ENCODE measurements at places on chromosomes 12 and 14.

- DNase-seq: no peak
Measured at GRCh38 chr12:85273381-85274314, 6.4 kb upstream of the ALX1 start.

DNA sequence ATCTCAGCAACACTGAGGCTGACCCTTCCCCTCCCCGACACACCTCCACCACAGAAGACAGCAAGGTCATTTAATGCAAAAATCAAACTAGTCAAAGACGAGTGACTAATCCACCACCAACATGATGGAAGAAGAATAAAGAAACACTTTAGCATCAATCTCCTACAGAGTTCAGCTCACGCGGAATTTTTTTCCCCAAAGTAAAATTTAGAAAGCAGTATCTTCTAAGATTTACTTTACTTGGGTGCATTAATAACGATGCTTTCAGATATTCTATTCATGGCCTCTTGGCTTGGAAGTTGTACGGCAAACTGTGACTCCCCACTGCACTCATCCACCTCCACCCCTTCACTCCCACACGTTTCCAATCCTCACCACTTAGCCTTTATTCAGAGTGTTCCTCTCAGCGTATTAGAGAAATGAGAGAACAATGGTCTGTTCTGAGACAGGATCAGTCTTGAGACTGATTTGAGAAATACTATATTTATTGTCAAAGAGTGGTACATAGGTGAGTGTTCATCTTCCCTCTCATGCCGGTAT is 1.9 kb downstream of the EGLN3 start:
- DNase-seq: no peak

DNA sequence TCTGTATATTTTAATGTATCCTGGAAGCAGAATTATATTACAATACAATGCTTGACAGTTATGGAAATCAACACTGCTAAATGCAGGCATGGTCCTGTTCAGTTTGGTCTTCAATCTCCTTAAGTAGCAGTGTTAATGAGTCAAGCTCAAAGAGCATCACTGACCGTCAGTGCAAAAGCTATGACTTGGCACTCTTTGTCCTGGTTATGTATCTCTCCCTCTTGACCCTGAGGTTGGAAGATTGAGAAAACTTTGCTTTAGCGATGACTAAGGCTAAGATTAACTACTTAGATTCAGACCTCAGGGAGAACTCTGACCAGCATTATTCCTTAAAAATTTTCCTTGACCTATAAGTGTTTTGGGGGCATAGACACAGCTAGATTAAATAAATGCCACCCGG is 10.9 kb downstream of the CLEC7A start:
- no peak for DNase-seq

DNA sequence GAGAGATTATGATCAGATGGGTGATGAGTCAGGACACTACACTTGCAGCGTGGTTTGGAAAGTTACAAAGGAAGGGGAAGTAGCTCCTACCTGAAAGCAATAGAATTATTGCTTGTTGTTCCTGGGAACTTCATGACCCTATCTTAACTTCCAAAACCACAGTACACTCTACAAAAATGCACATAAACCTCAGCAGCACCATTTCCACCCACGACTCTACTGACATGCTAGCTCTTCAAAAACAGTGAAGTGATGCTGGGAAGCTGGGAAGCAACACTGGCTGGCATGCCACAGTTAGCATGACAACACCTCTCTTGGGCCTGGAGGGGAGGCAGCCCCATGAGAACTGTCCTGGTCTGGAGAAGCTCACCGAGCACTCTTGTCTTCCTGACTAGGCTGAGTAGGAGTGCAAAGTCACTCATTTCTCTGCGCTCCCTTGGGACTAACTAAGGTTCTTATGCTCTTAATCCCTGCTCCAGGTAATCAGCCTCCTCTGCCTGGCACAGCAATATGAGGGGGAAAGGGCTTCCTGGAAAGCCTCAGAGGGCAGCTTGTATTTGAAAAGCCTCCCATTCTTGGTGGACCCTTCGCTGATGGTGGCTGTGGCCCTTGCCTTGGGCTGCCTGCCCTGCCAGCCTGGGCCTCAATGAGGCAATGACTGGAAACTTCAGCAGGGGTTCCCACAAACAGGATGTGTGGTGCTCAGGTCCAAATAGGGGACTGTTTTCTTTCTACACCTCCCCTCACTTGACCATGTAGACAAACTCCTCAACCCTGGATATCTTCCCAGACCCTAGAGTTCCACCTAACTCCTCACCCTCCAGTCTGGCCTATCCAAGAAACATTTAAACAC is 1.2 kb downstream of the KRT3 start:
- DNase-seq: peak; percentile 80

- no peak for DNase-seq
Measured at GRCh38 chr12:107325075-107325608, 231.8 kb upstream of the CRY1 start.

GRCh38 chr14:56138928-56139327 is 20.7 kb downstream of the PELI2 start:
- no peak for DNase-seq
